K562 (cell line): ENCODE measurements at places on chromosomes 12 and 14. TPM values are rescaled to one million over a fixed set of nuclear protein-coding genes. Genes with fewer than 3 reads are reported as not detected.
A peak's percentile ranks its signal among the peaks of the same experiment; 100 is the strongest.

The SLC6A13 gene
- 0.33 and 0.38 TPM in 2 replicates for total RNA-seq

The SIX6 gene
- total RNA-seq = not detected in 2 replicates

DNA sequence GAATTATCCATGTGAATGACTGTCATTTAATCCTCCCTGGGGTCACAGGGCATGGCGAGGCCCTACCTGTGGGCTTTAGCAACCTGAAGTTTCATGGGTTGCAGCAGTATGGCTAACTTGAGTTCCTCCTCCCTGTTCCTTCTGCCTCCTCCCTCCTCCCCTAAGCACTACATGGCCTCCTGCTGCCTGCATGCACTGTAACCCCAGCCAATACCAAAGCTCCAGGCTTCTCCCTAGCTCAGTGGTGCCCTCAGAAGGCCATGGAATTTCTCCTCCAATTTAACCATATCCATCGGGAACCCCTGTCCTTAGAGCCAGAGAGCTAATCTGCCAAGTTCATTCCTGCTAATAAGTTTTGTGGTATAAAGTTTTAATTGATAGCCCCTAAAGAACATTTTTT is 95.1 kb downstream of the NT5DC3 start:
- H3K4me1 ChIP-seq = 0 out of 2 replicates have a peak, but pooled peaks cover 2% of the 10 kb centered on the region
- no peak for DNase-seq
- no peak overlapping the region for H3K4me3 ChIP-seq
- peaks cover 42% of the 10 kb centered on the region for H3K27me3 ChIP-seq
- no peaks in the 10 kb centered on the region for H3K36me3 ChIP-seq

- DNase-seq = no peak
- no peaks in the 10 kb centered on the region for H3K27me3 ChIP-seq
- no peak overlapping the region for H3K4me3 ChIP-seq
- H3K27ac ChIP-seq = no peak overlapping the region
These were observed 131.7 kb downstream of the LLPH start for GRCh38 chr12:65998536-65999530.

DNA sequence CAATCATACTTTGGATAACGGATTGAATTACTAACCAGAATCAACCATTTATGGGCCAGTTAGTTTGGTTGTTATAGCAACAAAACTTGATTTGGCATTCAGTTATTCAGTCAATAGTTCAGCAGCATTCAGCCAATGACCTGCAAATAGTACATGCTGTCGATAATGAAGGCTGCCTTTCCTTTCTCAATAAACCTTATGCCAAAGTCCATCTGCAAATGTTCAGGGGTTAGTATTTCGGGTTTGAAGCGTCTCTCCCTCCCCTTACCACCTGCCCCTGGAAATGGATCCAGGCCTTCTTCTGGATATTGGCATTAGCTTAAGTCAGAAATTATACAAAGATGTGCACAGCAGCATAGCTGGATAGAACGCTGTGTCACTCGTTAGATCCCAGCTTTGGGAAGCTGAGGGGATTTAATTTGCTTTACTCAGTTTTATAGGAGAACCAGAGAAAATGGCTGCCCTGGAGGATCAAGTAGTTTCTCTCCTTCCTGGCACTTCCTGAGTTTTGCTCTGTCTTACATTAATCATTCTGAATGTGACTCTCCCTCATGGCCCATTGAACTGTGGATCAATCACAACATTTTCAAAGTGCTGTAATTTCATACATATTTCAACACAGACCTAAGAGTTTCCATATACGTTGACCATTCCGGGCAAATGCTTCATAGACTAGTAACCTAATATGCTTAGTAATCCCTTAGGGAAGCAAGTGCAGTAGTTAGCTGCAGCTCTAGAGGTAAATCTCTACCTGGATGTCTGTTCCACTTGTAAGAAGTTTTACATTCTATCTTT is 46.7 kb upstream of the PTPRR start:
- DNase-seq = no peak
- H3K4me1 ChIP-seq = no peaks in the 10 kb centered on the region; the same call in 2 of the 3 replicates
- no peaks in the 10 kb centered on the region for H3K36me3 ChIP-seq
- no peak overlapping the region for H3K27ac ChIP-seq

- DNase-seq = no peak
- H3K27me3 ChIP-seq = peaks cover 6% of the 10 kb centered on the region; the same call in 1 of the 2 replicates
- H3K36me3 ChIP-seq = no peaks in the 10 kb centered on the region
- no peak overlapping the region for H3K27ac ChIP-seq
These were observed 12.7 kb upstream of the DCP1B start for GRCh38 chr12:2016862-2017545.

DNA sequence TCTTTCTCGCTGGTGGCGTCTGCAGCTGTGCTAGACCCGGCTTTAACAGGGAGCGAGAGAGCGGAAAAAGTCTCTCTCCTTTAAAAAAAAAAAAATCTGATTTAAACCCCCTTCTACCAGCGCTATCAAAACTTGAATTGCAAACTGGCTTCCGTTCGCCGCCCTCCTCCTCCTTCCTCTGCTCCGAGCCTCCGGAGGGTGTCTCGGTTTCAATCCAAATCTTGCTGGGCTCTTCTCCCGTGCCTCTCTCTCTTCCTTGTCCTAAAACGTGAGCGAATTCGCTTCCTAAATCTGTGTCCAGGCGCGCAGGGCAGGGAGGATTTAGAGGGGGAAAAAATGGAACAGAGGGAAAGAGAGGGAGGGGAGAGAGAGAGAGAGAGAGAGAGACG is 272 bp downstream of the TBX3 start:
- H3K36me3 ChIP-seq = no peaks in the 10 kb centered on the region
- DNase-seq = no peak
- no peak overlapping the region for H3K27ac ChIP-seq
- H3K4me1 ChIP-seq = peaks cover 19% of the 10 kb centered on the region
- H3K4me3 ChIP-seq = peak overlapping the region; percentile 34

DNA sequence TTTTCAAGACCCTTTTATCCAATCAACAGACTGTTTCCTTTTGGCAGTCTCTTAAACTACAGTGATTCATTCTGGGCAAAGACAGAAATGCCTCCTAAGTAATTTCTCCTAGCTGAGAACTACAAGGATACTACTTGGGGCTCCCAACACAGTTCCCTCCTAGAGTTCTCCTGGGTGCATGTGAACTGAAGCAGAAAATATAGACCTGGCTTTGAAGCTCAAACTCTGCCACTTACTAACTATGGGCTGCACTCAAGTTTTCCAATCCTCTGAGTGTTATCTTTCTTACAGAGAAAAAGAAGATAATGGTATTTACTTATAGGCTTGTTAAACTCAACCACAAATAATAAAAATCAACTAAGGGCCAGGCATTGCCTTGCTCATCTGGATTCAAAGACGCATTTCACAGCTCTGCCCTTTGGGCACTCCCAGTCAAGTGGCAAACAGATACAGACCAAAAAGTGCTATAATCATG is 97.6 kb downstream of the EFCAB11 start:
- H3K4me1 ChIP-seq = no peaks in the 10 kb centered on the region
- no peak overlapping the region for H3K4me3 ChIP-seq
- no peak overlapping the region for H3K27ac ChIP-seq
- H3K27me3 ChIP-seq = no peaks in the 10 kb centered on the region
- H3K36me3 ChIP-seq = no peaks in the 10 kb centered on the region
- DNase-seq = no peak
